H1 (cell line): ENCODE measurements at places on chromosomes 16 and 17. TPM values are rescaled to one million over a fixed set of nuclear protein-coding genes. Genes with fewer than 3 reads are reported as not detected.

DNA sequence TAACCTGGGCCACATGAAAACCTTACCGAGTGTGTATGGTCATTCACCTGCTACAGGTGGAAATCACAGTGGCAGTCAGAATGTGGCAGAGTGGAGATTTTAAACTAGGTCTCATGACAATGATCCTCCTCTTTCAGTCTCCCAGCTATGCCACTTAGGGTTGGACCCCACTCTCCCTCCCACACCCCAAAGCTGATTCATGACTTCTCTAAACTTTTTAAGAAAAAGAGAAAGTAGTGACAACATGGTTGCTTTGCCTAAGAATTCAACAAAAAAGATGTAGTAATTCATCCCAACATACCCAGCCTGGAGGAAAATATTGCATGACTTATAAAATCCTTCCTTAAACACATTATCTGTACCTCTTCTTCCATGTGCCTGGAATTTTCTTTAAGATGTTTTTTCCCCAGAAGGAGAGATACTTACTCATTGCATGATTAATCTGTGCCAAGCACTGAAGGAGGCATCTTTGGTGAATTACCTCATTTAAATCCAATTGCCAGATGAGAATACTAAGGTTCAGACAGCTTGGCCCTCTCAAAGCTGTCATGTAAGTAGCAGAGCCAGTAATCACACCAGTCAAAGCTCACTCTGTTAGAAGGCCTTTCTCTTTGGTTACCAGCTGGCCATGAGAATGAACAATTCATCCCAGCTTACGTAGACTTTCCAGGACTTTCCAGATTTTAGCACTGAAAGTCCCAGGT is 119.9 kb downstream of the COPRS start:
- no peak for DNase-seq

DNA sequence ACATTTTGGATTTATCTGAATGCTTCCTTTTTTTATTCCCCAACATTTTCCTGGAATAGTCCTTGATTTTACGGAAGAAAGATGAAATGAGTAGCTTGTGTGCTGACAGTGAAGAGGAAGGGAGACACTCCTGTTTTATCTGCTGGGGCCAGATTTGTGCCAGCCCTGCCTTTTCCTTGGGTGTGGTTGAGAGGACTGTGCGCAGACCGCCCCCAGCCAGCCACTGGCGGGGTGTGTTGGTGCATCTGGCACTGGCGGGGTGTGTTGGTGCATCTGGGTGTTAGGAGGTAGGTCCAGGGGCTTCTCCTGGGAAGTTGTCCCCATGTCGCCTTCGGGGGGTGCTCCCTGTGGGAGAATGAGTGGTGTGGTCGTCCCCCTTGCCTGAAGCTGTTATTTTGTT is 39.5 kb downstream of the RAP1GAP2 start:
- no peak for DNase-seq

The CDH11 gene
- 8.4 and 8.7 TPM in 2 replicates for total RNA-seq

DNA sequence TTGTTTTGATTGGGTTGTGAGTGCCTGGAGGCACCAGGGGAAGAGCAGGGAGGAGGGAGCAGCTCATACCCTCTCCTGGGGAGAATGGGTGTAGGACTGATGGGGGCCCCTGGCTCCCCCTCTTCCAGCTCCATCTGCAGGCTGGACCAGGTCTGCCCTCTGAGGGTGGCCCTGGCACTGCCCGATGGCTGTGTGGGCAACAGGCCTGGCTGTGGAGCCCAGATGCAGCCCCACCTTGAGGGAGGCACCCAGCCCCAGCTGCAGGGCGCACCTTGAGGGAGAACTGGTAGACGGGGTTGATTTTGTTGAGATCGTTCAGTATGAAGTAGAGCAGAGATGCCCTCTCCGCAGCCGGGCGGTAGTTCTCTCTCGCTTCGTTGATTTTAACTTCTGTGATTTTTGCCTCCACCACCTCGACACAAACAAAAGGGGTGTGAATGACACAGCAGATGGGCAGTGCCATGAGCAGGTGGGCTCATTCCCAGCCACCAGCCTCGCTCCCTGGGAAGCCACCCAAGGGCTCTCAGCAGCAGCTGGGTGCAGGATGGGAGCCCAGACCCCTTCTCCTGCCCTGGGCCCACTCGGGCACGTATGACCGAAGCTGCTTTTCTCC is 71.6 kb downstream of the PGS1 start:
- no peak for DNase-seq

The CCDC144A gene
- total RNA-seq, result 1.6 and 1.7 TPM in 2 replicates

The TBC1D3L gene
- 8.1 and 9.2 TPM in 2 replicates for total RNA-seq

- no peak for DNase-seq
These were observed 12.2 kb upstream of the CBX2 start for GRCh38 chr17:79765708-79766107.
